ENCODE measurements at places on chromosomes 12 and 14.

DNA sequence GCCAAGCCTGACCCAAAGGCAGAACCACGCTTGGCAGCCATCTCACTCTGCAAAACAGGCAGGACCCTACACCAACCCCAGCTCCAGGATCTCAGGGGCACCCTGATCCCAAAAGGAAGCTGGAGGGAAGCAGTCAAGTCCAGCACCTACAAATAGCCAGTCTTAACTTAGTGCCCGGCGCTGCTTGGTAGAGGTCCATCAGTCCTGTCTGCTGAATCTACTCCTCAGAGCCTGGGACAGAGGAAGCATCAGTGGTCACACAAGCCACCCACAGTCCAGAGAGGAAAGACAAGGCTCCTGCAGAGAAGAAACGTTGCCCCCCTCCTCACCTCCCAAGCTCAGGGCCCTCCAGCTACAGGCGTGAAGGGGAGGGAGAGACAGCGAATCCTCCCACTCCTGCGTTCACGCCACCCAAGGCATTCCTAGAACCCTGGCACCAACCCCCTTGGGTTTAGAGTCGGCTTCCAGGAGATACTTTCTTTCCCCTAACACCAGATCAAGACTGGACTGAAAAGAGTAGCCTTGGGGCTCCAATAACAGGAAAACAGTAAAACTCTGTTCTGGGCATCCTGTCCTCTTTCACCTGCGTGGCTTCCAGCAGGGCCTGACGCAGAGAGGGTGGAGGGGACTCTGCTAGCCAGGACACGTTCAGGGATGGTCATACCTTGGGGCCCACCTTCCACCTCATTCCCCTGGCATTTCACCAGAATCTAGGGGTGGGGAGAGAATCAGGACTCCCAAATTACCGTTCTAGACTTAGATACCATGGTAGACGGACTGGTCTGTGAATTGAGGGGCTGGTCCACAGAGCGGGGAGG lies 1.2 kb downstream of the PXN start:
- DNase-seq: no peak

- no peak for DNase-seq
Measured at GRCh38 chr12:97308576-97309198, 153.9 kb upstream of the RMST start.

DNA sequence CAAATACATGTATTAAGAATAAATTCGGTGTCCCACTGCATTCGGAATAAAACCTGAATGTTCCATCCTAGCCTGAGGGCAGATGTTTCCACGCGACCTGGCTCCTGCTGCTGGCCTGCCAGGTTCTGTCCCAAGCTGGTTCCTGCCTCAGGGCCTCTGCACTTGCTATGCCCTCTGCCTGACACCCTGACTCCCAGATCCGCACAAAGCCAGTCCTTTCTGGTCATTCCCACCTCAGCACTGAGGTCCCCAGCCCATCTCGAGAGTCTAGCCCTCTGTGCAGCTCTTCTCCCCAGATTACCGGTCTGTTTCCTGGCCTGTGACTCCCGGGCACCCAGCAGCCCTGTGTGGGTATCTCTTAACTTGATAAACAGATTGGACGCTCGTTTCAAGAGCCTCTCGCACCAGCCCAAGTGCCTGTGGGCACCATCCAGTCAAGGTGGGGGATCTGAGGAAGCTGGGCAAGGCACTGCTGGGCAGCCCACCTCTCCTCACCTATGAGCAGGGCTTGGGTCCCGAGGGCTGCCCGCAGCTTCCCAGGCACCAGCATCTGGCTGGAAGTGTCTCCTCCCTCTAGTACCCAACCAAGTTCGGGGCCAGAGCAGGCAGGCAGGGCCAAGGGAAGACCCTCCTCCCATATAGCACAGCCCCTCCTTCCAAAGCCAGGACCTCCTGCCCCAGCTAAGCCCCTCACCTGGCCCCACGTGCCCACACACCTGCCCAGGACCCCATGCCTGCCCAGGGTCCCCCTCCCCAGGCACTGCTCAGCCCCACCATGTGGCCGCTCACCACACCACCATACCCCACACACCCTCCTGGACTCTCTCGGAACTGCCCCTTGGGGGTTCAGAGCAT lies 132.2 kb downstream of the NCOR2 start:
- no peak for DNase-seq

GRCh38 chr14:22105006-22105623 lies 431.5 kb upstream of the OR4E1 start:
- no peak for DNase-seq

GRCh38 chr12:113268136-113268535 lies 46.9 kb downstream of the TPCN1 start:
- DNase-seq: no peak

DNA sequence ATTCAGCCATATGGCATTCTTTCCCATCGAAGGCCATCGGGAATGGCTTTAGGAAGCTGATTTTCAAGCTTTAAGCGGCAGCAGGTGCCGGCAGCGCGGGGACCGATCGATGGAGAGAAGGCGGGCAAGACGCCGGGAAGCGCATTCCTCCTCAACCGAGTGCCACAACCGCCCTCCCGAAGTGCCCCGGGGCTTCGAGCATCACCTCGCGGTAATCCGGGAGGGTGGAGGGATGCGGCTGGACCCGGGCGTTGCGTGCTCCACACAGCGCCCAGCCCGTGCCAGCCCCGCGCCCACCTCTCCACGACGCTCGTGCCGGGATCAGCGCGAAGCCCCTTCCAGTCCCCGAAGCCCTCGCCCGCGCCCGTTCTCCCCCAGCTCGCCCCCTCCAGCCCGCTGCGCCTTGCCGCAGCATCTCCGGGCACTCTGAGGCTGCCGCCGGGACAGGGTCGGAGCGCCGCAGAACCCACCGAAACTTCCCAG lies 3.2 kb downstream of the USP44 start:
- DNase-seq: no peak

DNA sequence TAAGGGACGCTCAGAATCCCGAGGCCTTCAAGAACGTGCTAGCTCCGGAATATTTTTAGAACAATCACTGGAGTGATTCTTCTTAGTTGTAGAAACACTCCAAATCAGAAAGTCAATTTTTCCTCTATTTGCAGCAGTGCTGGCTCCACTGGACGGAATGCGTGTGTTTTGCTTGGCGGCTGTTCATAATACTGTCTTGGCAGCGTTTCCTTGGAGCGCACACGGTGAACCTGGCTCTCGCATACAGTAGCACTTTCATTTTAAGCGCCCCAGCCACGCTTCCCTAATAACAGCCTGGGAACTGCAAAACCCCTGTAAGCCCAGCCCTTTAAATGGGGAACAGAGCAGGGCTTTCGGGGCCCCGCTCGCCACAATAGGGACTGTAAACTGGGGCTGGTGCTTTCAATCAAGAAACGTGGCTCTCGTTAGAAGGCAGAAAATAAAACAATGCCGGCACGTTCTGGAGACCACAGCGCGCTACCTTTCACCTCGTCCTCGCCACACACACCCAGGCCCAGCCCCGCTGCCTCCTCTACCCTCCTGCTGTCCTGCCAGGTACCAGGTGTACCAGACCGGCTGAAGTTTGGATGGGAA lies 79.9 kb downstream of the BCL11B start:
- DNase-seq: no peak

DNA sequence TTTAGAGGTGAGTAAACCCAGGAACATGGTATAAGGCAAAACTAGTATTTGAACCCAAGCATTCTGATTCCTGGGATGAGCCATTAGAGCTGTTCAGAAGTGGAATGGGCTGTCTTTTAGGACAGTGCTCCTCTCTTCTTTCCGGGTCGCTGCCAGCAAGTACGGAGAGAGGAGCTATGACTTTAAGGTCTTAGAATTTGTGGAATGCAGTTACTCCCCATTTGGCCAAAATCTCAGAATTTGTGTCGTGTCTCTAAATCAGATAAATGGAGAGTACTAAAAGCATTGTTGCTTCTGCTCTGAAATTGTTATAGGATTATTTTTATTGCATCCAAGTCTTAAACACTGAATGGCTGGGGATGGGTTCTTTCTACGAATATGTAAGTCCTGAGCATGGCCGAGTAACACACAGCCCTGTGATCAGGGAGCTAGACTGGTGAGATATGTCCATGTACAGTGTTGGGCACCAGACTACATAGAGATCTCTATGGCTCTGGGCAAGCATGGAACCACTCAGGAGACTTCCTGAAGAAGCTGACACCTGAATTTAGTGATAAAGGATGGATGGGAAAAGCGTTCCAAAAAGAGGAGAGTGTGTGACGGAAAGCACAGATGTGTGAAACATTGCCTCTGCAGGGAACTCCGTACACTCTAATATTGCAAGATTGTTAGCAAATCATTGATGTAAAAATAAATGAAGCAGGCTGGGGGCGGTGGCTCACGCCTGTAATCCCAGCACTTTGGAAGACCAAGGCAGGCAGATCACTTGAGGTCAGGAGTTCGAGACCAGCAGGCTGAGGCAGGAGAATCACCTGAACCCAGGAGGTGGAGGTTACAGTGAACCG lies 184.7 kb downstream of the SRGAP1 start:
- DNase-seq: no peak

GRCh38 chr14:47257013-47257412 lies 418.4 kb downstream of the MDGA2 start:
- no peak for DNase-seq

GRCh38 chr12:121261398-121261797 lies 35.1 kb downstream of the CAMKK2 start:
- no peak for DNase-seq

DNA sequence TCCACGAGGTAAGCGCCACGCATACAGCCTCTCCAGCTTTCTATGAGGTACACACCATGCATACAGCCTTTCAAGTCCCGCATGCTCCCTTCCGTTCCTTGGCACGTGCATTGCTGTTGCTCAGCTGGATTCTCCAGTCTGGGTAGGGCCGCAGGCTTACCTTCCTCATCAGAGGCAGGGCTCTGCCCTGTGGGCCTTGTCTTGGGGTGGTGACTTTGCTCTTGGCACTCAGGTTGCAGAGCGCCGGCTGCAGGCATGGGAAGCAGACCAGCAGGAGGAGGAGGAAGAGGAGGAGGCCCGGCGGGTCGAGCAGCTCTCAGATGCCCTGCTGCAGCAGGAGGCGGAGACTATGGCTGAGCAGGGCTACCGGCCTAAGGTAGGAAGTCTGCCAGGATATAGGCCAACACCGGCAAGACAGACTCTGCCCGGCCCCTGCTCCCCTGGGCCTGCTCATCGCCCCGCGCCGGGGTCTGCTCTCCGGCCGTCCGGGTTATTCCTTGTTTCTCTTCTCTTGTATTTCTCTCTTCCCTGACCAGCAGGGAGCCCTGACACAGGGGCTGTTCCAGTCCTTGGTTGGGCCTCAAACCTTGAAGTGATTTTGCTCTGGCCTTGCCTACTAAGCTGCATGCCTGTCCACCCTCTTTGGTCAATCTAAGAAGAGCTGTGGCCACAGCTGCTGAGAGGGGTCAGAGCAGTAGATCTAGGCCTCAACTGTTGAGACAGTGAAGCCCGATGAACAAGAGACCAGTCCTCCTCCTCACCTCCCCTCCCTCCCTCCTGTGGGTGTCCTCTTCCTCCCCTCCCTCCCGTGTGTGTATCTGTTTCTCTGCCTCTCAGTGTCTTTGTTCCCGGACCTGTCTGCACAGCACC lies 15.3 kb downstream of the TCHP start:
- DNase-seq: no peak

- no peak for DNase-seq
Measured at GRCh38 chr14:23399591-23399990, 8.5 kb downstream of the MYH6 start.

DNA sequence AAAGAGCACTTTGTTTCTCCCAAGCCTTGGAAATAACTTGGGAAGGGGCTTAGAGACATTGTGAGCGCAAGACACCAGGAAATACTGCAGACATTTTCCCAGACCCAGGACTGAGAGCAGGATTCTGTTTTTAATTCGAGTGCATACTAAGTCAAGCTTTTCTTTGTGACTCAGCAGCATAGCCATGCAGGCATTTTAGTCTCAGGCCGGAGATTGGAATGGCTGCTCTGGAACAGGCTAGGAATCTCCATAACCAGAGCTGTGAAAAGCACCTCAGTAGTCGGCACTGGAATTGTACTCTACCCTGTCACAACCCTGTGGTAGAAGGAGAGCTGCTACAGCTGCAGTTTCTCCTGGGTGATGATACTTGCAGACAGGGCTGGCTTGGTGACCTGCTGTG lies 28.9 kb upstream of the GARIN6 start:
- no peak for DNase-seq

- DNase-seq: no peak
Measured at GRCh38 chr12:1800401-1801302, 19.7 kb upstream of the LRTM2 start.

DNA sequence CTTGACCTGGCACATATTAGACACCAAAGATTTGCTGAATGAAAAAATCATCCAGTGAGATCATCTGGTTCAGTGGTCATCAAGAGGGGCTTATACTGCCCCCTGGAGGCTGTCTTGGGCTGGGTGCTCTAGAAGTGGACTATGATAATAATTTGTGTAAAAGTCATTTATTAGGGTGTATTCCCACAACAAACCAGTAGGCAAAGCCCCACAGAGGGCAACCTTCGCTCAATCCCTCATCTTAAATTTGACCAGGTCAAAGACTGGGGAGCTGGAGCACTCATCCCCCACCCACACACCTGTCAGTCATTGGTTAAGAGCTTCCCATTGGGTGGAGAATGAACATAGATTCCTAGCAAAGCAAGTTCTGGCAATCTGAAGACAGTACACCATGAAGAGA lies 20.0 kb upstream of the FICD start:
- no peak for DNase-seq

DNA sequence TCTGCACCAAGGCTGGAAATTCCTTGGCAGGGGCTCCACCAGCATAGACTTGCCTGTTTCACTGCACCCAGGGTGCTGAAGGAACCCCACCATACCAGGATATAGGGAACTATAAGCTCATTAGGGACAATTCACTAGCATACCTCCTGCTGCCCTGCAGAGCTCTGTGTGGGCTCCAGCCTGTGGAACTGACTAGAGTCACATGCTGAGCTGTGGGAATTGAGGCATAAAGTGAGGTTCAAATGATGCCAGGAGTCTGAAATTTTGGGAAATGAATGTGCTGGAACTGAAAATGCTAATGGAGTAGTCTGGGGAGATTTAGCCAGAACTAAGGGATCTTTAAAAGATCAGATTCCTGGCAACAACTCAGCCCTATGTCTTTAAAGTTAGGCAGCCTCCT lies 7.3 kb upstream of the EMP1 start:
- DNase-seq: no peak

- DNase-seq: no peak
Measured at GRCh38 chr14:64349741-64350490, 38.2 kb upstream of the MTHFD1 start.

- no peak for DNase-seq
Measured at GRCh38 chr12:59076622-59077021, 156.3 kb upstream of the LRIG3 start.

DNA sequence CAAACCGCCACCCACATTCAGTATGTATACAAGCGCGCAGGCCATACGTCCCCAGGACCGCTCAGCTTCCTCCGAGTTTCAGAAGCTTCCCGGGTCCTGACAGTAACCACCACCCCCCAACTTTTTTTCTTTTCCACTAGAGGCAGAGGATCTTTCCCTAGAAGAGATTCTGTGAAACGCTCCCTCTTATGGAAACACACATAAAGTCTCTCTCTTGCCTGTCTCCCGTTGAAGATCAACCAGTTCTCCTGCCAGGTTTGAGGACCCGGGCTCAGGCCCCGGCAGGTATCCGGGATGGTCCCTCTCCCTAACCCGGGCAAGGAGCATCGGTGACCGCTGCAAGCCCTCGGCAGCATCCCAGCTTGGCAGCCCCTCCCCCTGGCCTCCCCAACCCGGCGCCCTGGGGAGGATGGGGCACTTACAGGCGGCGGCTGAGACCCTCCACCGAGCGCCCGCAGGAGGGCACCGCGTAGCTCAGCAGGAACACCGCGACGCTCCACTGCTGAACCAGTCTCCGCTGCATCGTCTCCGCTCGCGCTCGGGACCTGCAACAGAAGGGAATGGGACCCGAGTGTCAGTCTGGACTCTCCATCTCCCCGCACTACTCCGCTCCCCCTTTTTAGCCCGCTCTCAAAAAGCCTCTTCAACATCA lies 3.4 kb downstream of the PTHLH start:
- DNase-seq: no peak

Measured in effector memory CD4-positive, alpha-beta T cell (primary cell).